ENCODE measurements at places on chromosomes 7 and 10.

GRCh38 chr7:50448823-50449222 lies 1.3 kb downstream of the FIGNL1 start:
- DNase-seq, result no peak

DNA sequence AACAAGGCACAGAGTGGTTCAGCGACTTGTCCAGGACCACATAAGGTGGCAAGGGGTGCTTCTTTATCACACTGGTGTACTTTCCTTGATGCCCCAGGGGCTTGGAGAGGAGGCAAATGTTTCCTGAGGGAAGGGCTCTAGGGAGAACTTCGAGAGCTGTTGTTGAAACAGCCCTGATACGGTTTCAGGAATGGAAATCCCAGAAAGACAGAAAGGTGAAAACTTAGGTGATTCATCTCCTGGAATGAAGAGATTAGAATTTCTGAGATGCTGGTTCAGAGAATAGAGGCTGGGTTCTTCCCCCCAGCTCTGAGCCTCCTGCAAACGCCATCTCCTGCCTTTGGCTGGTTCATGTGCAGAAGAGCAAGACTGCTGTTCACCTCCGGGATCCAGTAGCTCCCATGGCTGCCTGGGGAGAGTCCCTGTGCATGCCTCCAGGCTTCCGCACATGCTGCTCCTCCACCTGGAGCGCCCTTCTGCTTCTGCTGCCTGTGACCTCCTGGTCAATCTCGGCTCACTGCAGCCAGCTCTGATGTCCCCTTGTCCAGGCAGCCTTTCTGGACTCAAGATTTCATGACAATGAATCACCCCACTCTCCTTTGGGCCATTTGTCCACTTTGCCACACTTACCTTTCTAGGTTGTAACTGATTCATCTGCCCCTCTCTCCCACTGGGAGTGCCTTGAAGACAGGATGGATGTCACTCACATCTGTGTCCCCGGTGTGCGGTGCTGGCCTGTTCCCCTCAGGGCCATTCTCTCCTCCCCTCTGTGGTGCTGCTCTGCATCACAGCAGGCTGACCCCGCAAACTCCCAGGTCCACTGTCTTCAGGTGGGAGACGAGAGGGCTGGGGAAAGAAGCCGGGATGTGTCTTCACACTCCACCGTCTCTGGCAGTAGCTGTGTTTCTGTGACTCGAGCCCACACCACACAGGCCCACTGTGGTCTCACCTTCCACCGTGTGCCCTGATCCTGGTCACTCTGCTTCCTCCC lies 3.6 kb upstream of the CDH23 start:
- DNase-seq, result no peak

DNA sequence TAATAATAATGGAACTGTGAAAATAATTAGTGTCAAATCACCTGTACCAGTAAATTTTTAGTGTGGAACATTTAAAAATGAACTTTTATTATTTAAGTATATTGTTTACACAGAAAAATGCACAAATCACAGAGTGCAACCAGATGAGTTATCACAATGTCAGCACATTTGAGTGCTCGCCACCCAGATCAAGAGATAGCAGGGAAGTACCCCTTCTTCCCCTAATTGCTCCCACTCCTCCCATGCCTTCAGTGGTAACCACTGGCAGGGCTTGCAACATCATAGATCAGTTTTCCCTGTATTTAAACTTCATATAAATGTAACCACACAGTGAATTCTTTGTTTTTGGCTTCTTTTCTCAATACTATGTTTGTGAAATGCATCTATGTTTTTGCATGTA lies 7.8 kb upstream of the GPR141 start:
- no peak for DNase-seq

- DNase-seq, result no peak
Measured at GRCh38 chr7:131039355-131039762, 288.3 kb upstream of the MKLN1 start.

- no peak for DNase-seq
Measured at GRCh38 chr10:109200646-109201045, 722.7 kb downstream of the XPNPEP1 start.

DNA sequence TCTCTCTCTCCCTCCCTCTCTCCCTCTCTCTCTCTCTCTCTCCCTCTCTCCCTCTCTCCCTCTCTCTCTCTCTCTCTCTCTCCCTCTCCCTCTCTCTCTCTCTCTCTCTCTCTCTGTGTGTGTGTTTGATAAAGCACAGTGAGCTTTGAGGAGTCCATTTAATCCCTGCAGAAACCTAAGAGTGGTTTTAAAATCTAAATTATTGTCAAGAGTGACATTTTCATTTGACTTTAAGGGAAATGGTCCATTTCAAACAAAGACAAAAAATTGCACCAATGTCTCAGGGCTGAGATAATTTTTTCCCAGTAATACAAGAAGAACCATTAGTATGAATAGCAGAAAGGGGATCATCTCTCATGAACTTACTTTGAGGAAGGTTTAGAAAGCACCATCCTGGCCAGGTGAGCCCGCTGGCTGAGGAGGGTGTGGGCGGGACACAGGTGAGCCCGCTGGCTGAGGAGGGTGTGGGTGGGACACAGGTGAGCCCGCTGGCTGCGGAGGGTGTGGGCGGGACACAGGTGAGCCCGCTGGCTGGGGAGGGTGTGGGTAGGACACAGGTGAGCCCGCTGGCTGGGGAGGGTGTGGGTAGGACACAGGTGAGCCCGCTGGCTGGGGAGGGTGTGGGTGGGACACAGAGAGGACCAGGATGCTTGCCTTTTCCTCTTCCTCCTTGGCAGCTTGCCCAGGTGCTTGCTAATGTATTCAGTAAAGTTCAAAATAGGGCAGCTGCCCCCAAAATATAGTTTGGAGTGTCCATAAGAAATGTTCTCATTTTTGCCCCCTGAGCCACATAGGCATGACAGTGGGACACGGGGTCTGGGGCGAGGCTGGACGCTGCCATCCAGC lies 125.0 kb downstream of the DNAJB6 start:
- DNase-seq, result no peak

GRCh38 chr10:15815242-15815885 lies 44.9 kb downstream of the MINDY3 start:
- DNase-seq, result no peak

- DNase-seq, result no peak
Measured at GRCh38 chr10:27561334-27561733, 57.2 kb downstream of the RAB18 start.

- DNase-seq, result no peak
Measured at GRCh38 chr7:73560109-73560835, 2.8 kb upstream of the BCL7B start.

DNA sequence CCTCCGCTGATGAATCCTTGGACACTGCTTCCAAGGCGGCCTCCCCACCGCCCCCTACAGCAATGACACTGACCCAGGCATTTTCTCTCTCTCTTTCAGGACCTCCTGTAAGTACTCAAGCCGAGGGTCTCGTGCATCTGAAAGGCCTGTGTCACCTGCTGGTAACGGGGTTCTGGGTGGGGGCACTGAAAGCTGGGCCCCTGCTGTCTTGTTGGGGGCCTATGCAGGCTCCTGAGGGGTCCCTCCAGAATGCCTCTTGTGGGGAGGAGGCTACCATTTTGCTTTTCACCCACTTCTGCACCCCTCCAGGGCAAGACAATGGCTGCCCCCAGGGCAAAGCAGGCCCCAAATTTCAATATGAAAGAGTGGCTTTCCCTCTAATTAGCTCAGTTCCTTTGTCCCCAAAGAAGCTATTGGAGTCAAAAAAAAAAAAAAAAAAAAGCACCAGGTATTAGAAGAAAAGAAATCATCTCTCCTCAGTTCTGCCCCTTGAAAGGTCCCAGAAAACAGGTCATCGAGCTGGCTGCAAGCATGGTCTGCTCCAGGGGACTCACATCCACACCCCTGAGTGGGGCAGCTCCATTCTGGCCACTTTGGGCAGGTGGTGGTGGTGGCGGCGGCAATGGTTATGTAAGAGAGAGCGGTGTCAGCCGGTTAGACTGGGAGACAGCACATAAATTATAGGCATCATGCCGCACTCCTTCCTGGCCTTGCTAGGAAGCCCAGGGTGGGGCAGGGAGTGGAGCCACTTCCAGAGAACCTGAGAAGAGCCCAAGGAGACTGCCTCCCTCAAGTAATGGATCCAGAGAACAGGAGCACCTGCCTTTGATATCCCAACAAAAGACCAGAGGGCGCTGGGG lies 66.2 kb downstream of the COL13A1 start:
- no peak for DNase-seq

DNA sequence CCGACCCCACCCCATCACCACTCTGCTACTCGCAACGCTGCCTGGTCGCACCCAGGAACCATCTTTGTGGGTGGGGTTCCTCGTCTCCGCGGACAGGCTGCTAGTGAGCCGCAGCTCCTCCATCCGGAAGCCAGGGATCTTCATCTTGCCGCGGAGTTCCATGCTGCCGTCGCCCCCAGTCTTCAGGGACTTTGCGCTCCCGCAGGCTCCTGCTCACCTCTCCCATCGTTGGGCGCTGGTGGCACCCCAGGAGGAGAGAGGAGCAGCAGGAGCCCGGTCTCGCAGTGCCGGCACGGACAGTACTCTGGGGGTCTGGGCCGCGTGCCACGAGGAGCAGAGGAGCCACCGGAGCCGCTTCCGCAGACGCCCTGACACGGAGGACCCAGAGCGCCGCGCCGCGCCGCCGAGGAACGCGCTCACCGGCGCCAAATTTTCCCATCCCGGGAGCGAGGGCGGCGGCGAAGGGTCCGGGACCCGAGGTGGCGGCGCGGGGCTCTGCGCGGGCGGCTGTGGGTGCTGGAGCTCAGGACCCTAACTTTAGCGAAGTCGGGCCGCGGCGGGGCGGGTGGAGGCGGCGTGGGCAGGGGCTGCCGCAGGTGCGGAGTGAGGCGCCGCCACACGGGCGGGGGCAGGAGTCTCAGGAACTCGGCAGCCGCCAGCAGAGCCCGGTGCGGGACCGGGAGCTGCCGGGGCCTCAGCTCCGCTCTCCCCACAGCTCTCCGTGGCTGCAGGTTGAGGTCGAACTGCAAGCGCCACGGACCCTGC lies 750.1 kb upstream of the SORCS1 start:
- no peak for DNase-seq

GRCh38 chr10:103666087-103666761 lies 172.7 kb downstream of the NEURL1 start:
- no peak for DNase-seq

GRCh38 chr10:10794791-10795191 lies 222.9 kb upstream of the CELF2 start:
- DNase-seq, result no peak

GRCh38 chr7:112462236-112462635 lies 12.0 kb downstream of the IFRD1 start:
- DNase-seq, result no peak

- no peak for DNase-seq
Measured at GRCh38 chr10:63586043-63586442, 64.8 kb downstream of the REEP3 start.

GRCh38 chr10:33333260-33334101 lies 986 bp downstream of the NRP1 start:
- no peak for DNase-seq

GRCh38 chr7:26265065-26265464 lies 26.6 kb upstream of the SNX10 start:
- DNase-seq, result no peak

- DNase-seq, result no peak
Measured at GRCh38 chr10:53076948-53077347, 304.4 kb upstream of the MBL2 start.

- no peak for DNase-seq
Measured at GRCh38 chr10:119265691-119266090, 58.3 kb downstream of the GRK5 start.

DNA sequence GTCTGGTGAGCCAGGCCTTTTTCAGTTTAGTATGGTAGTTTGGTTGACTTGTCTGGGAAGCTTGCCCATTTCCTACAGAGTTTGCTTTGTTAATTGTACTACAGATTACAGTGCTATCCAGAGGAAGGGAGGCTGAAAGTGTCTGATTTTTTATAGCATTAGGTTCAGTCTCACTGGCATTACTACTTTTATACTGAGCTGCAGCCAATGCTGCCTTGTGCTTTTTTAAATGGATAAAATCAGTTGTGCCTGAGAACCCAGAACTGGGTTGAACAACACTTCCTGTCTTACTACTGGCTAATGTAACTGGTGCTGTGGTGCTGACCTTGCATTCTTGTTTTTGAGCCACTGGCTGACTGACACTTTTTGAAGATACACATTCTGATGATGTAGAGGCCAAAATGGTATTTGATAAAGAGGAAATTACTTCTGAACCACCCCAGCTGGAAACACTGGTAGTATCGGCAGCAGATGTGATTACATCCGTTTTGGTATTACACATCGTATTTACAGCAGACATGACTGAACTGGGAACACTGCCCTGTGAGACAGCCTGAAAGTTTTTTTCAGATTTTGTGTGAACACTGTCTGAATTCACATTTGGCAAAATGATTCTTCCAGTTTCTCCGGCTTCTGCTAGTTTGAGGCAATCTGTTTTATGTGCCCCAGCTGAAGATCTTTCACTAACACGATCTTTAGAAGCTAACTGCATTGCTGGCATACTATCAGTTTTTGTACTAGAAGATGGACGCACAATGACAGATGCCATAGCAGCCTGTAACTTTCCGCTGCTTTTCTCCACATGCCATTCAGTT lies 74.1 kb downstream of the NRBF2 start:
- DNase-seq, result no peak
